Glutamatergic neuron (in vitro differentiated cells): ENCODE measurements at places on chromosomes 13 and 19.

GRCh38 chr13:50197705-50198104 lies 182.5 kb downstream of the KCNRG start:
- no peak for DNase-seq

- DNase-seq = no peak
These were observed 85.8 kb upstream of the UBL3 start for GRCh38 chr13:29936051-29936813.

DNA sequence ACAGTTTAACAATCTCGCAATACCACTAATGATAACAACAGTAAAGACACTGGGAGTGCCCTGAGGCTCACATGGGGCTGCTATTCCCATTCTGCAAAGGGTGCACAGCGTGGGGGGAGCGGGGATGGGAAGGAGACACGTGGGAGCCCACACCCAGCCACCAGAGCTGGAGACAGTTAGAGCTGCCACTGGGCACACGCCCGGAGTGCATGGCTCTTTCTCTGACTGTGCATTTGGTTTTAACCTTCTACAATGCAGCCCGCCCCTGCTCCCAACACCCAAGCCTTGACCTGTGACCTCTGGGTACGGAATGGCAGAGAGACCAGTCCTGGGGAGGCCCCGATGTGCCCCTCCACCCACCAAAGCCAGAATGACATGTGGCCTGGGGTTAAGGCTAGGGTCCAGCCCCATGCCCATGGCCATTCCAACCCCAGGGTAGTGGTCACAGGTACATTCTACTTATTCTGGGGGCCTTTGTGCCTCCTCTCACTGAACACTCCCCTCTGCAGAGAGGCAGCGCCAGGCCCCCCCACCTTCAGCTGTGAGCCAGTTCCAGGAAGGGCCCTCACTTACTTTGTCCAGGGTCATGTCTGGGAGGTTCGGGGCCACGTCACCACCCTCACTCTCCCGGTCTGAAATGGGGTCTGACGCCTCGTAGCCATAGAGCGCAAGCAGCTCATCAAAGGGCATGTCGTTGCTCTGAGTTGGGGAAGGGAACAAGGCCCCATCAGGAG lies 17.1 kb downstream of the MIER2 start:
- no peak for DNase-seq

GRCh38 chr13:51811046-51811445 lies 7.1 kb upstream of the DHRS12 start:
- DNase-seq = no peak

DNA sequence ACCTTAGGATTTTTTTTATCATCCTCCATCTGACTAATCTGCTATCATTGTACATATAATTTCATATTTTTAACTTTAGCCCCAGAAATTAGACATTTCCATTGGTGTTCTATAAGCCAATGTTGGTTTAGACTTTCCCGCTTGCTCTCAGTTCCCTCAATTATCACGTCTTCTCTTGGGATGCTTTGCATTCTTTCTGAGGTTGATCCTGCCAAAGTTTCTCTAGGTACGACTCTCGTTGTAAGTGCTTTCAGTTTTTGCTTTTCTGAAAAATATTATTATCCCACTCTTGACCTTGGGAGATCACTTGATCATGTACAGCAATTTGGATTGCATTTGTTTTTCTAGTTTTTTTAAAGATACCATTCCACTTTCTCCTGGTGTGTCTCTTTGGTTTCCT lies 270.2 kb downstream of the IRS2 start:
- DNase-seq = no peak

DNA sequence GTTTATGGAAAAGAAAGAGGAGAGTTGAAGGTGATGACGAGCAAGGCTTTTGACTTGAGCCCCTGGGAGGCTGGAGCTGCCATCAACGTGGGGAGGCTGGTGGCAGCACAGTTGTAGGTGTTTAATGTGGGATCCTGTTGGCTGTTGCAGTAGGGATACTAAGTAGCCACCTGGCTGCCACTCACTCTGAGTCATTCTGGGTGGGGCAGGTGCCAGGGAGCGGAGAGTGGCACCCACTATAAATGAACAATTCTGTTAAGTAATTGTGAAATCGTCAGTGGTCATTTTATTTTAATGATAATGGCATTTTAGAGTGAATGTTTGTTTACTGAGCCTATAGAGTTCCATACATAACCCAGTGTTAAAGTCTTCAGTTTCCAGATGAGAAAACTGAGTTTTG lies 9.8 kb downstream of the ZNF317 start:
- no peak for DNase-seq

DNA sequence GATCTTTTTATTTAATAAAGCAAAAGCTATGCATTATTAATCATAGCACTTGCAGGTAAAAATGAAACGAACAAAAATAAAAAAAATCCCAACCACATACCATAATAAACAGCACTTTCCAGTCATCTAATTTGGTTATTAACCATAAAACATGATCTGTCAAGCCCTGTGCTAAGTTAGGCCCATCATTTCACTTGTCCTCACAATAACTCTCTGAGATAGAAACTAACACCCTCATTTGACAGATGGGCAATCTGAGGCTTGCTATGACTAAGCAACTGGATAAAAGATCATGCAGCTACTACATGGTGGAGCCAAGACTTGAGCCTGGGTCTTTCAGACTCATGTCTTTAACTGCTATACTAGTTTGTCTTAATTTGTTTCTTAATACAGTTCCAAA lies 21.8 kb downstream of the PROSER1 start:
- no peak for DNase-seq
